ENCODE measurements at places on chromosomes 3 and 15.

- no peak for DNase-seq
Observed at GRCh38 chr3:134328147-134328591, 46.1 kb downstream of the AMOTL2 start.

DNA sequence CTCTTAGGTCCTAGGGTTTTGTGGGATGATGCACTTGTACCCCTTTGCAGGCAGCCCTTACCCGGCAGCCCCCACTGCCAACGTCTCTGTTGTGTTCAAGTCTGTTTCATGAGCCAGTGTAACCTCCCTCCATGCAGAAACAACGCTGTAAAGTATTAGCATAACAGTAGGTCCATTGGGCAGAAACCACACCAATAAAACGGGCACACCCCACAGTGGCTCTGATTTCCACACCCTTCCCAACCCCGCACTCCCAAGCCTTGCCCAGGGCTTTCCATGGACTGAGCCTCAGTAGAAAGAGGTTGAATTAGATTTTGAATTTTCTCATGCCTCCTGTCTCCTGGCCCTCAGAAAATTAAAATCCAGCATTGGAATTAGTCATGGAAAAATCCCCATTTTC, 124.5 kb downstream of the CACNA1D start:
- no peak for DNase-seq

- no peak for DNase-seq
Observed at GRCh38 chr3:196625331-196625730, 14.2 kb upstream of the NRROS start.

DNA sequence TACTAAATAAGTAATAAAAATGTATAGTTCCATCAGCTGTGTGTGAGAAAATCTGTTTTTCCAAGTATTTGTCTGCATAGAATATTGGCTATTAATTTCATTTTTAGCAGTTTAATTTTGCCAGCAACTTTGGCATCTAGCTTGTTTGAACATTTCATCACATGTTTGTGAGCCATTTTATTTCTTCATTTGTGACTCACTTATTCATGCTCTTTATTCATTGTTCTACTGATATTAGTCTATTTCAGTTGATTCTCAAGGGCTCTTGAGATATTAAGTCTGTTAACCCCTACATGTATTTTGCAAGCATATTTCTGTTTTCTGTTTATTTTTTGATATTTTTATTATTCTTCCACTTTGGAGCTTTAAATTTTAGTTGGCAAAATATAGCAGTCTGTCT, 74.0 kb upstream of the PHLDB2 start:
- no peak for DNase-seq

DNA sequence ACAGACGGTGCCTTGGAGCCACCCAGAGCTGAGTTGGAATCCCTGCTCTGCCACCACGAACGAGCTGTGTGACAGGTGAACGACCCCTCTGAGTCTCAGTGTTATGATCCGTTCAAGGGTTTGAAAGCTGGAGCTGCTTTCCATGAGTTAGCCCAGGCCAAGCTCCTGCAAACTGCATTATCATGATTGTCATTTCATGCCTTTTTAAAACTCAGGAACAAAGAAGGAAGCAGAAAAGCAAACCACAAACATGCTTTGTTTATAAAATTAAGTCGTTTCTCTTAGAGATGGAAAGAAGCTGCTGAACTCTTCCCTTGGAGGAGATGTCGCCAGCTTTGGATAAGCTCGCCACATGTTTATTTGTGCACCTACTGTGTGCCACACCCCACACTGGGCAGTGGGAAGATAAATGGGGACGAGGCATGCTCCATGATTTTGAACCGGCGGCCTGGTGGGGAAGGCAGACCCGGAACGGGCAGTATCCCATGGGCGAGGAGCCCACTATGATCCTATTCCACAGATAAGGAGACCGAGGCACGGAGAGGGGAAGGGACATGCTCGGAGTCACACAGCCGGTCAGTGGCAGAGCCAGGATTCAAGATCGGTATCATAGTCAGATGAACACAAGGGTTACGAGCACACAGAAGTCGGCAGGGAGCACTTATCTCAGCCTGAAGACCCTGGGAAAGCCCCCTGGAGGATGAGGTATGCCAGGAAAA, 15.9 kb downstream of the HRH1 start:
- no peak for DNase-seq

- no peak for DNase-seq
Observed at GRCh38 chr15:29270169-29270955, 740 bp upstream of the NSMCE3 start.

- DNase-seq: peak; percentile 32
Observed at GRCh38 chr3:131033480-131034080, 6.9 kb downstream of the NEK11 start.

DNA sequence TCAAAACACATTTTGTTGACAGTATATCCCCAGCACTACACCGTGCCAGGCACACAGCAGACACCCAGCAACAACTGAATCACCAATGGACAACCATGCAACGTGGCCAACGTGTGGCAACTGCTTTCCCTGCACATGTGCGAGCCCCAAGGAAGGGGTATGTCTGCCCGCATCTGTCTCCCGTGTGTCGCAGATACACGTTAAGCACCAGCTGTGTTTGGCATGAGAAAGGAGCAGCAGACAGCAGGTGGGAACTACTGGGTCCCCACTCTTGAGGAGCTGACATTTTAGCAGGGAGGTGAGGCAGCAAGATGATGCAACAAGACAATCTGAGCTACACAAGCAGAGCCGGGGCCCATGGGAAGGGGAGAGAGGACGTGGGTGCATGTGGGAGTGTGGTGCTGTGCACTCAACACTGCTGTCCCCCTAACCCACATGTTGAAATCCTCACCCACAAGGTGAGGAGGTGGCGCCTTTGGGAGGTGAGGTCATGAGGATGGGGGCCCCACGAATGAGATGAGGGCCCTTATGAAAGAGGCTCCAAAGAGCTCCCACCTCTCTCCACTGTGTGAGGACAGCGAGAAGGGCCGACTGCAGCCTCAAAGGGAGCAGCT, 56.2 kb downstream of the ROPN1B start:
- no peak for DNase-seq

DNA sequence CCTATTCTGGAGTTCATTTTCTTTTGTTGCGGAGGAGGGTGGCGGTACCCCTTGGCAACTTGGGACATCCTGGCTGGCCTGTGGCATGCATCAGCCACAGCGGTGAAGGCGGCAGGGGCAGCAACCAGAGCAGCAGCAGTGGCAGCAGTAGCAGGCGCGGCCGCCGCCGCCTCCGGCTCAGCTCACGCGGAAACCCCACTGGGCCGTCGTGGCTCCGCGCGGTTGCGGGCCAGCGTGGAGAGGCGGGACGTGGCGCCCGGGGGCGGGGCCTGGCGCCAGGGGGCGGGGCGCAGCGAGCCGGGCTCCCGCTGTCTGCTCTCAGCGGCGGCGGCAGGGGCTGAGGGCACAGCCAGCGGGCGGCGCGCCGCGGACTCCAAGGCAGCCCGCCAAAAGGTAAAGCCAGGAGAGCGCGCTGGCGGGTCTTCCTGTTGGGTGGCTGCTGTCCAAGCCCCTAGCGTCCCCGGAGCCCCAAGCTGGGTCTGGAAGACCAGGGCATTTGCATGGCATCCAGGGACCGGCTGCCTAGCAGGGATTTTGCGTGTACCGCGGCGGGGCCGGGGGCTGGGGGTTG, 334.4 kb upstream of the THRB start:
- no peak for DNase-seq

DNA sequence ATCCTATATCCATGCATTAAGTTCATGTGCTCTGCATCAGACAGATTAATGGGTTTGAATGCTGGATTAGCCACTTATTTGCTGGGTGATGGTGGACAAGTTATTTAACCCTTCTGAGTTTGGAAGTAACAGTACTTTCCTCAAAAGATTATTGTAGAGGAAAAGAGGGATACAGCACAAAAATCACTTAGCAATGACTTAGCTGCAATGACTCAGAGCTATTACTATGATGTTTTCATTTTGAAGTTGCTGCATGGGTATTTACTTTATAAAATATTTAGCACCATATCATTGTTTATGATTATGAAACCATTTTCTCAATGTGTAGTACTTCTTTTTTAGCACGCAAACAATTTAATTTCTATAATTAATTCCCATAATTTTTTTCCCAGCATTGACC, 248.4 kb downstream of the MYRIP start:
- DNase-seq: no peak

DNA sequence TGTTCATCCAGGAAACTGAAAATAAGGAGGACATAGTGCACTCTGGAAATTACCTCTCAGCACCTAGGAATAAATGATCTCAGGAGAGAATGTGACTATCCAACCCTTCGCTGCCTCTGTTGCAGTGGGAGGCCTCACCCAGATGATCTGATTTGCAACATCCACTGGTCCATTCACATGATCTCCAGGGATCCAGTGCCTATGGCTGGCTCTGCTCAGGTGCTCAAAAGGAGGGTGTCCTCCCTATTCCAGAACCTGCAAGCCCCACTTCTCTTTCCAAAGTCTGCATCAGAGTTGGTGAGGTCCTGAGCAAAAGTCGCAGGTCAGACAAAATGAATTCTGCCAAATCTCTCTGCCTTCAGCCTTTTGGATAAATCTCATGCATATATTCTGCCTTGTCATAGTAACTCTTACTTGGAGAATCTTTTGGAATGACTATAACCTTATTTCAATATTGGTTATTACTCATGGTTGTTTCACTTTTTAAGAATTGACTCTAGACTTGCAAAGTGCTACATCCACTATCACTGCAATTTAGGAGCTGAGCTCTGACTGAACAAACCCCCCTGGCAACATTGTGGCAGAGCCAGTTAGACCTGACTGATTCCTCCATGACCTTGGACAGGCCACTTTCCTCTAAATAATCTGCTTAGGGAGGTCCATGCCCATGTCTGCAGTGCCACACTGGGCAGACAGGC, 295.1 kb downstream of the EPHB1 start:
- DNase-seq: no peak

GRCh38 chr3:14685179-14685578, 10.2 kb downstream of the C3orf20 start:
- no peak for DNase-seq

- DNase-seq: no peak
Observed at GRCh38 chr15:84766461-84767035, 18.2 kb downstream of the ZNF592 start.

- no peak for DNase-seq
Observed at GRCh38 chr15:47988564-47988963, 132.2 kb upstream of the SLC24A5 start.

DNA sequence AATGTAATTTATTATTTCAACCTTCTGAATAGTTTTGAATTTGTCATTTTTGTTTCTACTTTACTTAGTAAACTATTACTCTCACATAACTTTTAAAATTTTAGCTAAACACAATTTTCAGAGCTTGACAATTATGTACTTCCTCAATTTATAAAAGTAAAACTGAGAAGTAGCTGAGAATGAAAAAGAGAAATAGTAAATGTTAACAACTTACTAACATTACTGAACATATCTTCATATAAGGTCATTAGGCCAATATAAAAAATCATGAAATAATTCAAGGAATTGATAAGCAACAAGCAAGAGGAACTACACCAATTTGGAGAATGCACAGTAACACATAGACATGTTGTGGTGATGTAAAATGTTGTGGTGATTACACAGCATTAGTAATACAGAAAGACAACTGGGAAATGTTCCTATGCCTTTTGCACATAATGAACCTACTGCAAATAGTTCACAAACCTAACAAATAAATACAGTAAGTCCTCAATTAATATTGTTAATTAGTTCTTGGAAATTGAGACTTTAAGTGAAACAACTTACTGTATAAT, 137.9 kb downstream of the CBLB start:
- DNase-seq: no peak

DNA sequence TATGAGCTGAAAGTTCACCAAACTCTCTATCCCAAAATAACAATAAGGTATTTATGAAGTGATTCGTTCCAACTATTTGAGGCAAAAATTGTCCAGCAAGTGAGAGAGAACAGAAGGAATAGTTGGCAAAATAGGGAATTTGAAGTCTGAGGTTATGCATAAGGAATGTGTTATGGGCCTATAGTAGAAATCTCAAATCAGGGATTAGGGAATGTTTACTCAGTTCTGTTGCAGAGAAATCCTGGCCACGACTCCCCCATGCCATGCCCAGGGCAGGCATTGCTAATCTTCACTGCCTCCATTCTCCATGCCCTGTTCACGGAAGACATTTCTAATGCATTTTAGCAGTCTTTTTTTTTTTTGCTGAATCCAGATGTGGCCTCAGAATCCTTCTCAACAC, 58.6 kb downstream of the FLNB start:
- DNase-seq: no peak

DNA sequence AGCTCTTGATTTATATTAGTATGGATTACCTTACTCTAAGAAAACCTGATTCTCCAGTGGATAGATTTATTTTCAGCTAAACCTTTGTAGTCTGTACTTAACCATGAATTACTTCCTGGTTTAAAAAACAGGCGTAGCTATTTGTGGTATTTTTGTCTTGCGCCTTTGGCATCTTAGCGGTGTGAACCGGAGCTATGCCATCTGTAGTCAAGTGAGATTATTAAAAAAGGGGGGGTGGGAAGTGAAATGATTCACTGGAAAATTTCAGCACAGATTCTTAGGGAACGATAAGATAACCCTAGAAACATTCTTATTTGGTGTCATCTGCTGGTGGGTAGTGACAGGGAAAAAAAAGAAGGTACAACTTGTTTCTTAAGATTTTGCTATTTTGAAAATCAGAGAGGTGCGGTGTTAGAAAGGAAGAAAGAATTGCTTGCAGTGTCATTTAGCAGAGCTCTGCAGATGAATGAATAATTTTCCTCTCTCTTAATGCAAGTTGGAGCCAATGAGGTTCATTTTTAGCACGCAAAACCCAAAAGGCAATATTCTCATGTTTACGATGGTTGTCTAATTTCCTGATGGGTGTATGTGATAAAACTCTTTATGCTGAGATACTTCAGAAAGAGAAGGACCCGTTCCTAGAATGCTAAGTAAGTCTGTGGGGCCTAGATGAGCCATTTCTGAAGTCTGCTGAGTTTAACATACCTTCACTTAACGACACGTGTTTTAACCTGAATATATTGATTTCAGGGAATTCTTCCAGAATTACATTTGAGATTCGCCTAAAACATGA, 44.0 kb downstream of the PSMD6 start:
- no peak for DNase-seq

GRCh38 chr3:46349484-46350261, 4.2 kb upstream of the CCR2 start:
- no peak for DNase-seq
